ENCODE measurements at places on chromosomes 11 and 22. TPM values are rescaled to one million over a fixed set of nuclear protein-coding genes. Genes with fewer than 3 reads are reported as not detected.

UQCC3 gene
- 15.9 TPM for total RNA-seq

GLB1L2 gene
- 0.07 TPM for total RNA-seq

PRR33 gene
- not detected for total RNA-seq

MN1 gene
- 2.1 TPM for total RNA-seq

CPT1B gene
- total RNA-seq, result 0.60 TPM

TSKU gene
- 16.9 TPM for total RNA-seq

TPBGL gene
- total RNA-seq, result not detected

TCN2 gene
- 56.9 TPM for total RNA-seq

NRIP3 gene
- total RNA-seq, result 9.2 TPM

APOA5 gene
- total RNA-seq, result not detected

OR52R1 gene
- total RNA-seq, result not detected

GPR152 gene
- total RNA-seq, result not detected

SERPIND1 gene
- 7.6 TPM for total RNA-seq

CELSR1 gene
- total RNA-seq, result 5.7 TPM

CEND1 gene
- 0.20 TPM for total RNA-seq

ENTHD1 gene
- total RNA-seq, result not detected

KDM4E gene
- not detected for total RNA-seq

Measured in mammary microvascular endothelial cell (primary cell).